ENCODE measurements at places on chromosomes 1 and 21.
A peak's percentile ranks its signal among the peaks of the same experiment; 100 is the strongest.

DNA sequence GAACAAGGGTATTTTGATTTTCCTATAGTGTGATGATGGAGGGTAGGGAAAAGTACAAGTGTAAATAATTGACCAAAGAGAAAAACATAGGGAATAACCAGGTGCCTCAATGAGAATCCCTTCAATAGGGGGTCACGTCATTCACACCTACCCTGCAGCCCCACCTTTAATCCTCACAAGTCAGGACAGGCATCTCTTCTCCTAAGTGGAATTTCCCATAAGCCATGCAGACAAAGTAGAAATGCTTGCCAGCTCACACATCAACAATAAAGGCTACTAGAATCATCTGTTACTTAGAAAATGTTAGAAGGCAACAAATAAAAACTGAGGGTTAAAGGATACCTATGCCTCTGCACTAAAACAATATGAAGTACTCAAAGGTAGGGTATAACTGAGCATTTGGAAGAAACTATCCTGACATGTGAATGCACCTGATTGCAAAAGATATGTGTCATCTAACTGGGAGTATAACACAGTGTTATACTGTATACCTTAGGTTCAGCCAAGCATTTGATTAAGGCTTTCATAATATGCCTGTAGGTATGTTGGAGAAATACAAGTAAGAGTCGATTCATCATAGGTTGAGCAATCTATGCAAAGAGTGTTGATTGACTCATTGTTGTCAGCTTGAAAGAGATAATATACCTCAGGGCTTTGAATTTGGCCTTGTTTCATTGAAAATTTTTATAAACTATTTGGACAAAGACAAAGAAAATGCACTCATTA lies 32.4 kb upstream of the ATP1A1 start:
- no peaks in the 10 kb centered on the region for H3K27me3 ChIP-seq
- no peak overlapping the region for H3K4me3 ChIP-seq
- no peak overlapping the region for H3K27ac ChIP-seq
- no peaks in the 10 kb centered on the region for H3K36me3 ChIP-seq
- no peak for DNase-seq

DNA sequence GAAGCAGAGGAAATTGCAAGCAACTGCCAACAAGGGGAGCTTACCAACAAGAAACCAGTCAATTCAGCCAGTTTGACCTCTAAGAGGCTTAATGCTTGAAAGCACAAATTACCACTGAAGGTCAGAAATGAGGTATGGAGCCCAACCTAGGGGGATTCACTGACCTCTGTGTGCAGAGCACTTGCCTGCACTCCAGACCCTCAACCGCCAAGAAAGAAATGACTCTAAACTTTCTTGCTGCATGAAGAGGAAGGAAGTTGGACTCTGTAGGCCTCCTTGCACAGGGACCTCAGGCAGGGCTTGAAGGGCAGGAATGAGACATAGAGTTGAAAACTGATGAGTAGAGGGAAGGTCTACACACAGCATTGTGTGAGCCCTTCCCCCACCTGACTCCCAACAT lies 10.0 kb downstream of the ARMH1 start:
- no peaks in the 10 kb centered on the region for H3K4me1 ChIP-seq
- H3K27ac ChIP-seq = no peak overlapping the region
- DNase-seq = no peak
- no peaks in the 10 kb centered on the region for H3K27me3 ChIP-seq
- H3K4me3 ChIP-seq = no peak overlapping the region

GRCh38 chr1:244207935-244208244 lies 156.8 kb downstream of the ZBTB18 start:
- no peaks in the 10 kb centered on the region for H3K27me3 ChIP-seq
- no peaks in the 10 kb centered on the region for H3K36me3 ChIP-seq
- DNase-seq = no peak
- H3K27ac ChIP-seq = no peak overlapping the region

GRCh38 chr1:188670837-188671236 lies 1806.8 kb downstream of the BRINP3 start:
- no peaks in the 10 kb centered on the region for H3K27me3 ChIP-seq
- H3K4me1 ChIP-seq = no peaks in the 10 kb centered on the region
- H3K36me3 ChIP-seq = no peaks in the 10 kb centered on the region

GRCh38 chr1:183002797-183003196 lies 20.4 kb upstream of the LAMC1 start:
- no peak overlapping the region for H3K4me3 ChIP-seq
- no peaks in the 10 kb centered on the region for H3K27me3 ChIP-seq
- no peak for DNase-seq
- H3K27ac ChIP-seq = peak overlapping the region; percentile 51
- no peaks in the 10 kb centered on the region for H3K4me1 ChIP-seq

DNA sequence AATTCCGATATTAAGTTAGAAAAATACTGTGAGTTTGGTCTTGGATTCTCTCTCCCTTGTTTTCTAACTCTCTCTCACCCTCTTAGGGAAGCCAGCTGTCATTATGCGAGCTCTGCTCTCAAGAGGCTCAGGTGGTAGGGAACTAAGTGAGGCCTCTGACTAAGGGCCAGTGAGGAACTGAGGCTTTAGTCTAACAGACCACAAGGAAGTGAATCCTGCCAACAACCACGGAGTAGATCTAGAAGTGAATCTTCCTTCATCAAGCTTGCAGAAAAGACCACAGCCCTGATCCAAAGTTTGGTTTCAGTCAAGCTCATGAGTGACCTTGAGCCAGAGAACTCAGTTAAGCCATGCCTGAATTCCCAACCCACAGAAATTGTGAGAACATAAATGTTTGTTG lies 180.1 kb upstream of the PRMT6 start:
- no peak overlapping the region for H3K27ac ChIP-seq
- DNase-seq = no peak
- H3K36me3 ChIP-seq = no peaks in the 10 kb centered on the region
- no peaks in the 10 kb centered on the region for H3K27me3 ChIP-seq
- no peak overlapping the region for H3K4me3 ChIP-seq
- H3K4me1 ChIP-seq = no peaks in the 10 kb centered on the region

DNA sequence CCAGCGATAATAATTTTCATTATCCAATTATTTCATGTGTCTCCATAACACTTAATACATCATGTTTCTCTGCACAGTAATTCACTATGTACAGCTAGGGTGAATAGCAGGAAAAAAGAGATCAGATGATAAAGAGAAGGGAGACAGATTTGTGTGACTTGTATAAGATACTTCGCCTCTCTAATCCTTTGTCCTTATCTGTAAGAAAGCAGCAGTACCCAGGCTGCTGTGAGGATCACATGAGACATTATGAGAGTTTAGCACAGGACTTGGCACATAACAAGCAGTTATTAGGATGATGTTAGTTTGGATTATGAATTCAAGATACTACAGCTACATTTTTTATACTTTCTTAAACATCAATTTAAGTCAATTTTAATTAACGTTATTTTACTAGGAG lies 6.3 kb downstream of the ERG start:
- H3K36me3 ChIP-seq = no peaks in the 10 kb centered on the region
- no peaks in the 10 kb centered on the region for H3K27me3 ChIP-seq
- no peak for DNase-seq
- no peak overlapping the region for H3K4me3 ChIP-seq
- peak overlapping the region; percentile 60 for H3K27ac ChIP-seq

GRCh38 chr1:21552715-21553114 lies 43.5 kb downstream of the ALPL start:
- no peak overlapping the region for H3K4me3 ChIP-seq
- no peak for DNase-seq
- H3K4me1 ChIP-seq = no peaks in the 10 kb centered on the region
- no peaks in the 10 kb centered on the region for H3K36me3 ChIP-seq

DNA sequence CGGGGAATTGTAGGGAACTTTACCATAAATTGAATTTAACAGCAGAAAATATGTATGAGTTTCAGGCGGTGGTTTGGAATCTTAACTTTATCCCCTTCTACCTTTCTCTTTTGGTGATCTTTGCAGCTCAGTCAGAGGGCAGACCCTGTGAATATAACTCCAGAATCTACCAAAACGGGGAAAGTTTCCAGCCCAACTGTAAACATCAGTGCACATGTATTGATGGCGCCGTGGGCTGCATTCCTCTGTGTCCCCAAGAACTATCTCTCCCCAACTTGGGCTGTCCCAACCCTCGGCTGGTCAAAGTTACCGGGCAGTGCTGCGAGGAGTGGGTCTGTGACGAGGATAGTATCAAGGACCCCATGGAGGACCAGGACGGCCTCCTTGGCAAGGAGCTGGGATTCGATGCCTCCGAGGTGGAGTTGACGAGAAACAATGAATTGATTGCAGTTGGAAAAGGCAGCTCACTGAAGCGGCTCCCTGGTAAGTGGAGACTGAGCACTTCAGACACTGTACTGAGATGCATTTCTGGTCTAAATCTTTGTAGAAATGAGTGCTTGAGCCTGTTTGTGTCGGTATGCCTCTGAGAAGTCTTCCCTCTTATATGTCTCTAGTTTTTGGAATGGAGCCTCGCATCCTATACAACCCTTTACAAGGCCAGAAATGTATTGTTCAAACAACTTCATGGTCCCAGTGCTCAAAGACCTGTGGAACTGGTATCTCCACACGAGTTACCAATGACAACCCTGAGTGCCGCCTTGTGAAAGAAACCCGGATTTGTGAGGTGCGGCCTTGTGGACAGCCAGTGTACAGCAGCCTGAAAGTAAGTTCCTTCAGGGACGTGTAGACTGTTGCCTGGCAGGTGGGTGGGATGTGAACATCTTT lies 1.5 kb downstream of the CCN1 start:
- no peaks in the 10 kb centered on the region for H3K27me3 ChIP-seq
- H3K4me3 ChIP-seq = peak overlapping the region; percentile 90
- no peaks in the 10 kb centered on the region for H3K36me3 ChIP-seq
- peak overlapping the region; percentile 98 for H3K27ac ChIP-seq

GRCh38 chr1:163509114-163509513 lies 187.4 kb downstream of the NUF2 start:
- no peak overlapping the region for H3K27ac ChIP-seq
- DNase-seq = no peak
- no peaks in the 10 kb centered on the region for H3K36me3 ChIP-seq
- H3K4me1 ChIP-seq = no peaks in the 10 kb centered on the region

- H3K4me1 ChIP-seq = no peaks in the 10 kb centered on the region
- DNase-seq = no peak
- H3K27me3 ChIP-seq = no peaks in the 10 kb centered on the region
These were observed 2.2 kb downstream of the OR10Z1 start for GRCh38 chr1:158607296-158607695.

DNA sequence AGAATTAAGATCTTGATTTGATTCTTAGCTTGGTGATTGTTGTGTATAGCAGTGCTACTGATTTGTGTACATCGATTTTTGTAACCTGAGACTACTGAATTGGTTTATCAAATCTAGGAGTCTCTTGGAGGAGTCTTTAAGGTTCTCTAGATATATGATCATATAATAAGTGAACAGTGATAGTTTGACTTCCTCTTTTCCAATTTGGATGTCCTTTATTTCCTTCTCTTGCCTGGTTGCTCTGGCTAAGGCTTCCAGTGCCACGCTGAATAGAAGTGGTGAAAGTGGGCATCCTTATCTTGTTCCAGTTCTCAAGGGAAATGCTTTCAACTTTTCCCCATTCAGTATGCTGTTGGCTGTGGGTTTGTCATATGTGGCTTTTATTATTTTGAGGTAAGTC lies 61.5 kb upstream of the LYST start:
- DNase-seq = no peak
- no peaks in the 10 kb centered on the region for H3K36me3 ChIP-seq
- no peaks in the 10 kb centered on the region for H3K27me3 ChIP-seq
- peaks cover 21% of the 10 kb centered on the region for H3K4me1 ChIP-seq

- H3K27me3 ChIP-seq = no peaks in the 10 kb centered on the region
- peaks cover 20% of the 10 kb centered on the region for H3K4me1 ChIP-seq
- H3K36me3 ChIP-seq = no peaks in the 10 kb centered on the region
- H3K27ac ChIP-seq = peak overlapping the region; percentile 88
These were observed 67.3 kb upstream of the LAPTM5 start for GRCh38 chr1:30824736-30825429.

DNA sequence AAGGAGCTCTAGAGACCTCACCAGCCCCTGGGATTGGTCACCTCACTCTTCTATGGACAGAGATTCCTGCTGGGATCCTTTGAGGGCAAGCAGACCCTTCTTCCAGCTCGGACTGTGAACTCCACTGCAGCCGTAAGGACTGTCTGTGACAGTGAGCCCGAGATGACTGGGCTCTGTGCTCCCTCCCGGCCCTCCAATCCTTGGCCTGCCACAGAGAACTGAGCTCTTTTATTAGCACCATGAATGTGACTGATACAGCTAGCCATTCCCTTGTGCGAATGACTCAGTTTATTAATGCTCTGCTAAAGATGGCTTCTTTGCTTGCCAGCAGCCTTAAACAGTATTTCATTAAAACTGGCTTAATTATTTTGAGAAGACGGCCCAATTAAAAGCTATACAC lies 194.6 kb upstream of the LMO4 start:
- H3K36me3 ChIP-seq = no peaks in the 10 kb centered on the region
- no peak for DNase-seq
- no peaks in the 10 kb centered on the region for H3K27me3 ChIP-seq
- peak overlapping the region; percentile 37 for H3K27ac ChIP-seq
- no peak overlapping the region for H3K4me3 ChIP-seq
- peaks cover 36% of the 10 kb centered on the region for H3K4me1 ChIP-seq

GRCh38 chr1:22292011-22292788 lies 149.3 kb upstream of the WNT4 start:
- DNase-seq = peak; percentile 55
- no peak overlapping the region for H3K27ac ChIP-seq
- H3K4me3 ChIP-seq = no peak overlapping the region
- no peaks in the 10 kb centered on the region for H3K27me3 ChIP-seq

GRCh38 chr1:19009126-19009881 lies 52.8 kb upstream of the IFFO2 start:
- no peaks in the 10 kb centered on the region for H3K36me3 ChIP-seq
- peaks cover 27% of the 10 kb centered on the region for H3K4me1 ChIP-seq
- no peaks in the 10 kb centered on the region for H3K27me3 ChIP-seq
- no peak overlapping the region for H3K4me3 ChIP-seq
- H3K27ac ChIP-seq = no peak overlapping the region

DNA sequence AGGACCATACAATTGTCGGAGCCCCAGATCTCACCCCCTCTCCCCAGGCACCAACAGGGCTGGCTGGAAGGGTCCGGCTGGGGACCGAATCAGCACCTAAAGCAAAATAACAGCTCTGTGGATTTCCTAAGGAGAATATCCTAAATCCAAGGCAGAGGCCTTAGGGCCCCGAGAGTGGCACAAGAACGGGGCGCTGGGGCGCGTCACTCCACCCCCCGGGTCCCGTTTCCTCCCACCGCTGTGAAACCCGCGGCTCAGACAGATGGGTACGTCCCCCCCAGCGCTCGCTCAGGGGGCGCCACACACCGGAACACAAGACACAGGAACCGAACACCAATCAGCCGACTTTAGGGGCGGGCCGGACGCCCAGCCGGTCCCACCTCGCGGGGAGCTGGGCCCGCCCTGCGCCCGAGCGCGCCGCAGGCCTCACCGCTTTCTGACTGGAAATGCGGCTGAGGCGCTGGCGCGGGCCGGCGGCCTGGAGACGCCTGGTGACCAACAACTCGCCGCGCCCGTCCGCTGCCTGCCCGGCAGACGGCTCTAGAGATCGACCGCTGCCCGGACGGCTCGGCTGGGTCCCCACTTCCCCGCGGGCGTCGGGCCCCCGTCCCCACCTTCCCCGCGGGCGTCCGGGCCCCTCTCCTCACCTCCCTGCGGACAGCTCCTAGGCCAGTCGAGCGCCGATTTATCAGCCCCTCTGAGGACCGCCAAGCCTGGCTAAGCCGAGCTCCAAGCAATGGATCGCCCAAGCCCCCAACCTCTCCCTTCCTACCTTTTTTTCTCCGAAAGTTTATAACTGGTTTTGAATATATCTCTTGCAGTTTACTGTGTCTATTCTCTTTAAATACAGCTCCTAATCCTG lies at the start of gene HFM1:
TSS of gene HFM1 (minus strand) at position 687 of the 862 bp plus-strand sequence. CDS start 3,755 bp downstream, outside the sequence.
- no peaks in the 10 kb centered on the region for H3K27me3 ChIP-seq
- peak within 1 kb of the TSS; percentile 51 for H3K4me3 ChIP-seq
- DNase-seq = no peak
- H3K27ac ChIP-seq = peak within 1 kb of the TSS; percentile 72

GRCh38 chr1:12001249-12001917 lies 17.9 kb upstream of the MIIP start:
- no peaks in the 10 kb centered on the region for H3K27me3 ChIP-seq
- peaks cover 97% of the 10 kb centered on the region for H3K36me3 ChIP-seq
- no peaks in the 10 kb centered on the region for H3K4me1 ChIP-seq
- DNase-seq = peak; percentile 65
